Stimulated activated CD4-positive, alpha-beta T cell treated with anti-CD3 and anti-CD28 coated beads, Interleukin-15, amount 100 ng/mL, for 1 hour (primary cell): ENCODE measurements at places on chromosomes 5 and 9.

DNA sequence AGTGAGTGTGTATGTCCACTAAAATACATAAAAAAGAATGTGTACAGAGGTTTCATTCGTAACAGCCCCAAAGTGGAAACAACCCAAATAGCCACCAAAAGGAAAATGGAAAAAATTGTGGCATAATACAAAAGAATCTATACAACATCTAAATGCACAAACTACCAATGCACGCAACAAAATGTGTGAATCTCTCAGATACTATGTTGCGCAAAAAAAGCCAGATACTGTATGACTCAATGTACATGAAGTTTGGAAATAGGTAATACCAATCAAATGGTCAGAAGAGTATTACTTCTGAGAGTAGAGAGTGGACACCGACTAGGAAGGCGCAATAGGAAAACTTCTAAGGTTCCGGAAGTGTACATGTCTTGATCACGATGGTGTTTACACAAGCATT is 2.4 kb downstream of the XPA start:
- DNase-seq = no peak

DNA sequence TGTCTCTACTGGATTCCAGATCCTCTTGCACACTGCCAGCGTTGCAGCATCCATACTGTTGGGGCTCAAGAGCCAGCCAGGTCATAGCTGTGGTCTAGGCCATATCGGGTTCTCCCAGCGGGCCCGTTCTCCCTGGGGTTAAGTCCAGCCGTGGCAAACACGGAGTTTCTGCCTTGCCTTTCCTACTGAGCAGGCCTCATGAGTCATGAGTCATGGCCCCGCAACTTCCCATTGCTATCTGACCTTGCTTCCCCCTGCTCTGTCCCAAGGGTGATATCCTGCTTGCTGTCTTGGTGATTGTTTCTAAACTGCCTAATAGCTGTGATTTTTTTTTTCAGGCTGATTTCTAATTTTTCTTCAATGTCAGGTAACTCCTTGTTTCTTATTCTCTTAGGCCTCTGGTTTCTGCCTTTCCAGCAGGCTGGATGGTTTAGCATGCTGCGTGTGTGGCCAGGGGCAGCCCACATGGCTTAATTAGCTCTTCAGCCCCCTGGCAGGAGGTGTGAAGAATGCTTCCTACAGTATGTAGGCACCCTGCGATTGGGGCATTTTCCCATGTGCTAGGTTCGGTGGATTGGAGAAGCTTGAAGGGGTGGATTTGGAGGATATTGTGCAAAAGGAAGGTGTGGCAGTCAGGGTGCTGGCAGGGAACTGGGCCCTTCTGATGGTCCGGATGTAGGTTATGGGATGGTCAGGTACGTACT is 18.7 kb downstream of the DAPK1 start:
- DNase-seq = no peak

DNA sequence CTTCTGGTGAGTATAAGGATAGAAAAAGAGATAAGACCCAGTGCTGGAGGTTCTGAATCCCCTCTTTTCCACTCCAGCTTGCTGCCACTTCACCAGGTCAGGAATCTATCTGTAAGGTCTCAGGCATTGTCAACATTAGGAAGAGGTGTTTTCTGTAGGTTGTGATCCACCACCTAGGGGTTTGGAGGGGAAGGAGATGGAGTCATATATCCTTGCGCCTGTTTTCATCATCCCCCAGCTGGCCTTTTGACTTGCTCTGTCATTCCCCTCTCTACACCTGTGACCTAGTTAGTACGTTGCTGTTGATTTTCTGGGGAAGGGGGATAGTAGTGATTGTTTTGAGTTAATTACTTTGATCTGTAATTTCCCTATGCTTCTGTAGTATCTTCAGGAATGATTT is 20.5 kb downstream of the SPINK5 start:
- no peak for DNase-seq

- DNase-seq = no peak
These were observed 113.3 kb downstream of the PPP2R2B start for GRCh38 chr5:146765089-146765832.

DNA sequence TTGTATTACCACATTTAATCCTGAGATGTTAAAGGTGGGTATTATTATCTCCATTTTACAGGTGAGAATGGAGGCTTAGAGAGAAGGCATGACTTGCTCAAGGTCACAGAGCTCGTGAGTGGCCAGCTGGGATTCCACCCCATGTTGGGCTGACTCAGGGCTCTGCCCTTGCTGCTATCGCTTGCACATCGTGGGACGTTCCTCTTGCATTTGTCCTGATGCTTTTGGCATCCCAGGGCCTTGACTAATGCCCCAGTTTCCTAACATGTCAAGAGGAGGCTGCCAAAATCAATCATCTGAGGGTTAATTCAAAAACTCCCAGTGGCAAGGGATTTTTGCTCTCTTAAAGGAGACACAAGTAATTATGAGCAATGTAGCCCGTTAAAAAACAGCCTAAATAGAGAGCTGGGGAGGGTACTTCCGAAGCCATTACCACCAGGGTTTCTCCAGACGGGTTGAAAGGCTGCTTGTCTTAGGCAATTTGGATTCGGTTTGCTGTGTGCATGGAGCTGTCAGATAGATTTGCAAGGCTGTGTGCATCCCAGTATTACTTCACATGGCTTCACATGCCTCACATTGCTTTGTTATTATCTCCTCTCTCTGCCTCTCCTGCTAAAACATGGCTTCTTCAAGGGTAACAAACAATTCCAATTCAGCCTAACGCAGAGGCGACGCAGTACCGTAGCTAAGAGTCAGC is 347.4 kb downstream of the DRD1 start:
- DNase-seq = no peak

DNA sequence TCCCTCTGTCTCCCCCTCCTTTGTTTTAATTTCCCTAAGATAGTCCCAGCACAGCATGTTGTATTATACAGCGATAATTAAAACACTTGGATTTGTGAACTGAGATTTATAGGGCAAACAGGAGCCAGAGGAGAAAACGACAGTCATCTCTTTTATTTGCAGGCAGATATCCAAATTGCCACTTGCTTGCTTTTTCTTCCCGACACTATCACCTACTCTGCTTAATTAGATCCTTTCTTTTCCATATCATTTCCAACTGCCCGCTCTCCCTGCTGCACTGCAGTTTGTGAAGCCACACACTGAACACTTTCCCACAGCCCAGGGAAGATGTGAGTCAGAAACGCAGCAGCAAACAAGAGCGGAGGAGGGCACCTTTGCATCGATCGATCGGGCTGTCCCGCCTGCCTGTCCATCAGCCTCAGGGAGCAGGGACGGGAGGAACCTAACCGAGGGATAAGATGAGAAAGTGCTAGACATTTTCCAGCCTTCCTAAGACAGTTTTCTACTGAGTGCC is 35.8 kb upstream of the SPRY4 start:
- no peak for DNase-seq

DNA sequence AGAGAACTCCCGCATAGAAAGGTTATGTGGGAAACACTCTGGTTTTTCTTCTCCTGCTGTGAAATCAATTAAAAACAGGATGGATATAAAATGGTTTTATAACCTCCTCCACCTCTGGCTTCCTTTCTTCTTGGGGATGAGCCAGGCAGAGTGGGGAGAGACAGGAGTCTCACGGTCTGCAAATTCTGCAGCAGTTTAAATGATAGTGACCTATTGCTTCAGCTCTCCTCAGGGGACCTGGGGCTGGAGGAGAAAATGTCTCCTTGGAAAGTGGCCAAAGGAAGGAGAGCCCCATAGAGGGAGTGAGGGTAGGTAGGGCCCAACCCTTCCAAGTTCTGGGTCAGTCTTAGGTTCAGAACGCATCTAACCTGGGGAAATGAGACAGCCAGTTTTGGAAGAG is 118.8 kb downstream of the MTX3 start:
- DNase-seq = no peak

DNA sequence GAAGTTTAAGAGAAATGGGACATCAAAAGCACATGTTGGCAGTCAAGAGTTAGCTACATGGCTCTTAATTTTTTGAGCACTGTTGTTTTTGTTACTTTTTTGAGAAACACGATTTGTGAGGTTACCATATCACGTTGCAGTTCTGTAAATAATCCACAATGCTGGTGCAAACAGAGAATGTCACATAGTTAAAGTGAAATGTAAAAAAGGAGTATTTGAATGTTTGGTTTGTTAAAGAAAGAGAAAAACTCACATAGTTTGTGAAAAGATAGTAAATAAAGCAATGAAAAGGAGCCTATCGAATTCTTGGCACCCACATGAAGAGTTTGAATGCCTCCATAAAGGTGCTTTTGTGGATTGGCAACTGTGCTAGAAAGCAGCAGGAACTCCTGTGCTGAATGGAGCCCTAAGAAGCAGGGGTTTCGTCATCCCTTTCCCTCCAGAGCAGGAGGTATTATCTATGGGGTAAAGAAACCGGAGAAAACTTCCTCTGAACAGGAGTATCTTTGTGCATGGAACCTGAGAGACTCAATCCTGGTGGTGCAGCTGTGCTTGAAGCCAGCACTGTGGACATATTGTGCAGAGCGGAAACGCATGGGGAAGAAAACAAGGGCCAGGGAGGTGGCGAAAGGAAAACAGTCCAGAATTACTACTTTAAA is 148.5 kb upstream of the OTULINL start:
- DNase-seq = no peak

- DNase-seq = no peak
These were observed 365.4 kb upstream of the PTGER4 start for GRCh38 chr5:40314275-40314674.

GRCh38 chr5:1883925-1884677 is 1.4 kb upstream of the IRX4 start:
- no peak for DNase-seq

DNA sequence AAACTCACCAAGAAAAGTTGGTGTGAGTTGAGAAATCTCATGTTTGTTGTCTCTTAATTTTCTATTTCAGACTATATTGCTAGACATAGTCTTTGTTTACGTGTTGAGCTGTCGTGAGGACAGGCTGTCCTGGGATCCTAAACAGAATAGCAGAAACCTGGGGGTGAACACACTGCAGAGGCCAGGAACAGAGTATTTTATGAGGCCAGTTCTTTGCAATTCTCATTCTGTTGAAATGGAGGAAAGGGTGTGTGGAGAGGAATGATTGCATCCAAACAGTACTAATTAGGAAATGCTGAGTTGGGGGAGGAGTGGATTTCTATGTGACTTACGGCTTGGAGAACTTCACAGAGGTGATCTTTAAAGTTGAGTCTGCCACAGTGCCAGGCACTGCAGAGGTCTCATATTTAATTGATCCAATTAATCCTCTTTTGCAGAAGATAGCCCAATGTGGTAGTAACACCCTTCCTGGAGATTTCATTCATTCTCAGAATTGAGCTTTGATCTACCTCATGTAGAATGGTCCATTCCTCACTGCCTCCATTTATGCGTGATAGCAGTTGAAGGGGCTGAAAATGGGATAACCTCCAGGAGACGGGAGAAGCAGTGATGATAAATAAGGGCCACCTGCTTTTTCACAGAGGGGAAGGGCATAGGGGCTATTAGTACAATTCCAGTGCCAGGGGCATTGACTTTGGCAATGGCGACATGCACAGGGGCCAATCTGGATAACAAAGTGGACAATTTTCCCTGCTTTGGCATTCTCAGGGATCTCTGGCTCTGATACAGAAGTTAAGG is 84.7 kb upstream of the TNFAIP8 start:
- DNase-seq = no peak

DNA sequence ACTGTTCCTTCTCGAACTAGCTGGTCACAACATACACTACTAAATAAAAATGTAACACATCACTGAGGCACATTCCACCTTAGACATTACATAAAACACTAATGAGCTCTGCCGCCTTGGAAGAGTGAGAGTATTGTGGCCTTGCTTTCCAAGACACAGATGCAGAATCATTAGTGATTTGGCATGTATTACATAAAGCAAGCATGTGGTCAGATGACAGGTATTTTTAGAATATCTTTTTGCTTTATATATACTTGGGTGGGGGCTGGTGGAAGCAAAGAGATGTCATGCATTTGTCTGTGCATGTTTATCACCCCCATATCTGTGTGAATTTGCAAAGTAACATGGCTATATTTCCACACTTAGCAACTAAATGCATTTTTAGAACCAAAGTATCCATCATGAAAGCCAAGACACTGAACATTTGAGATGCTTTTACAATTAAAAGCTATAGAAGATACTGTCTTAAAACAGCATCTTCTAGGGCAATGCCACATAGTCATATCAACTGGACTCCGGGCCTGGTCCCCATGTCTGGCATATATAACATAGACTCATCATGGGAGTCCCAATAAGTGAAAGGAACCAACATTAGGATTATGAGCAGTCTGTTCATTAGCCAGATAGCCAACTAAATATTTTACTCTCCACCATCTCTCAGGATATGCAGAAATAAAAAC is 213.5 kb downstream of the MEF2C start:
- DNase-seq = no peak

DNA sequence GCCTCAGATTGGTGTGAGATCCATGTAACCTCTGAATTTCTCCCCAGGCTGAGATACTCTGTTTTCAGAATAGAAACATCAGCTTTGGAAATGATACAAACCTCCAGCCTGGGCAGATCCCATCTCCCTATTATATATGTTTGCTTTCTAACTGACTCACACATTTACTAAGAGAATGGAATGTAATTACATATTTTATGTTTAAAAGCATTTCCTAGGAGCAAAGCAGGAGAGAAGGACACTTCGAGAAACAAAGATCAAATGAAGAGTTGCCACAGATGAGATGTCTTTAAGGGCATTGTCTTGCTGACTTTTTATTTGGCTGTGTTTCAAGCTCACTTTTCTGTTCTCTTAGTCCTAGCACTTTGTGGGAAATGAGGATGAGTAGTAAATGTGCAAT is 96.3 kb downstream of the CDH18 start:
- no peak for DNase-seq

DNA sequence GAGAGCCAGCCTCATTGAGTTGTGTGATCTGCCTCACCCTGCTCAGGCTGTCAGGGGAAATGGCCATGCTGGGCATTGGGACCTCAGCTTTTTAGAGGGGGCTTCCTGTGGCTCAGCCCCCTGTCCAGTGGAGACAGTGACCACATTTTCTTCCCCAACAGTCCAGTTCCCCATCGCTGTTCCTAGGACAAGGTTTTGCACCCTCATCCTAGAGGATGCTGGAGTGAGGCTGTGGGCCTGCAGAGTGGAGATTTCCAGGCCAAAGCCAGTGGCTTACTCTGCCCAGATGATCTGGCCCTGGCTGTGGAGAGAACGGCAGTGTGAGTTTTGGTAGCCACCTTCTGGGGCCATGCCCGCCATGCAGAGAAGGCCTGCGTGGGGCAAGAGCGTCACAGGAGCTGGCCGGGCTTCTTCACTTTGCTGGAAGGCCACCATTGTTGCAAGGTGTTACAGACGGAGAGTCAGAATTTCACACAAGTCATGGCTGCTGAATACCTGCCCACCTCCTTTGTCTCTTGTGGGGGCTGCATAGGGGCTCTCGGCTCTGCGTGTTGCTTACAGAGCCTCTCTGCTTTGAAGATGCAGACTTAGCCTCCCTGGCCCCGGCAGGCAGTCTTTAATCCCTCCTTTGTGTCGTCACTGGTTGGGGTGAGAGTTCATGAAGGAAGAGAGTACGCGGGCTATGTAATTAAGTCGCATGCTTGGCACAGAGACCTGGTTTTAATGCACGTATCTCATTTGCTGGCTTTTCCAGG is 35.2 kb upstream of the PITX1 start:
- DNase-seq = no peak

GRCh38 chr5:67010684-67011409 is 185.8 kb downstream of the CD180 start:
- DNase-seq = no peak
